Urinary bladder (tissue), 4 donors: ENCODE measurements at places on chromosomes 16 and 17.

- DNase-seq = no peak
These were observed 50.6 kb downstream of the PGS1 start for GRCh38 chr17:78428836-78429617.

DNA sequence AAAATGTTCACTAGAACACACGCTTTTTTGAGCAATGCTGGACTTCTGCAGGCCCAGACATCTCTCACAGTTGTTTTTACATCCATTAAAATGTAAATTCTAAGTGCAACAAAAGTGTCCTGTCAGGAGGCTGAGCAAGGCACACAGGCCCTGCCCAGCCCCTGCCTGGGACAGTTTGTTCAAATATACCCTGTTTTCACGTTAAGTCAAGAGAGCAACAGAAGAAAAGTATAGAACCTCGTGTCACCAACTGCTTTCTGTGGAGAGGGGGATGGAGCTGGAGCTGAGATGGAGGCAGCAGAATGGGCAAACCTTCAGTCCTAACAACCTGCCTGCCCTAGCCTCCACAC is 4.3 kb upstream of the HOXB2 start:
- DNase-seq = no peak

DNA sequence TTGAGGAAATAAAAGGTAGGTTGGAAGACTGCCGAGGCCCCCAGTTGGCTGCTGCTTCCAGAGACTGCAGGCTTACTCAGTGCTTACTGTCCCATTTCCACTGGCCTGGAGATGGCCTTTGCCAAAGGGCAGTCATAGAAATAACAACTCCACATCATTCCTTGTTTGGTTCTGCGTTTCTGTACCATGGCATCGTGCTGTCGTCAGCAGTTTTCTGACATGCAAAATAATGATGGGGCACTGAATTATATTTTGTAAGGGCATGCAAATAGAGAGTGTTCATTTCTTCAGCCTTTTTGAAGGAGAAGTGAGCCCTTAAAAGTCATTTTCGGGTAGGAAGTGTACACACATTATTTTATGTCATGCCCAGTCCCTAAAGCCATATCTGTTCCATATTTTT is 88.9 kb downstream of the RBFOX1 start:
- no peak for DNase-seq

DNA sequence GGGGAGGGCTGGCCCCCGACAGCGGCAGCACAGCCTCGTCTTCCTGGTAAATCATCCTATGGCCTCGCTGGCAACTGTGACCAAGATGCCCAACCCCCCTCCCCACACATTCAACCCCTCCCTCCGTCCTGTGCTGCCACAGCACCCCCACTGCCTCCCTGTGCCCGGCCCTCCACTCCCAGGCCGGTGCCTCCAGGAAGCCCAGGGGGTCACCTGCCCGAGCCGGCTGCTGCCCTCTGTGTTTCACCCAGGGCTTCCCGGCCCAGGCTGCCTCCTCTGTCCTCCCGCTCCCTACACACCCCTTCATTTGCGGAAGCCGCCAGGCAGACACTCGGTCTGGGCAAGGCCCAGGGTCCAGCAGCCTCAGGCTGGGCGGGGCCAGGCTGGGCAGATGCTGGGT is 188.6 kb downstream of the RBFOX3 start:
- DNase-seq = no peak

- DNase-seq = no peak
These were observed 25.2 kb downstream of the C17orf100 start for GRCh38 chr17:6676802-6677157.

DNA sequence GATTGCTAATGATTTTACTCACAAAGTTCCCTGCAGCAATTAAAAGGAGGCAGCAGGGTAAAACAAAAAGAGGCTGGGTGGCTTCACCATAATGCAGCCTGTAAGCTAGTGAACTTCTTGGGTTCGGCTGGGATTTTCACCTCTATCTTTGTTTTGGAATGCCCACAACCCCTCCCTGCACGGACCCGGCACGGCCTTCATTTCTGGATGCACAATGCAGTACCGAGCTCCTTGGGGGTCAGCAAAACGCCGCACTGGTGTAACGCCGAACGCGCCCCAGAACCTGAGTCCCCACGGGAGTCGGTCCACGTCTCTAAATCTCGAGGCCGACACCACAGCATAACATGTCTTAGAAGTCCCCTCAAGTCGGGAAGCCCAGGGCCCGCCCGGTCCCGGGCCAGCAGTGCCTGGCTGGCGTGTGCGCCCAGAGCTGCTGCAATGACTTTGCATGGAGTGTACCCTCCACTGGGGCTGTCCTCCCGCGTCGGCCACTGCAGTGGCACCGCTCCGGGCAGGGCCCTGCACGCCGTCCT is 759 bp downstream of the UBE2O start:
- no peak for DNase-seq

DNA sequence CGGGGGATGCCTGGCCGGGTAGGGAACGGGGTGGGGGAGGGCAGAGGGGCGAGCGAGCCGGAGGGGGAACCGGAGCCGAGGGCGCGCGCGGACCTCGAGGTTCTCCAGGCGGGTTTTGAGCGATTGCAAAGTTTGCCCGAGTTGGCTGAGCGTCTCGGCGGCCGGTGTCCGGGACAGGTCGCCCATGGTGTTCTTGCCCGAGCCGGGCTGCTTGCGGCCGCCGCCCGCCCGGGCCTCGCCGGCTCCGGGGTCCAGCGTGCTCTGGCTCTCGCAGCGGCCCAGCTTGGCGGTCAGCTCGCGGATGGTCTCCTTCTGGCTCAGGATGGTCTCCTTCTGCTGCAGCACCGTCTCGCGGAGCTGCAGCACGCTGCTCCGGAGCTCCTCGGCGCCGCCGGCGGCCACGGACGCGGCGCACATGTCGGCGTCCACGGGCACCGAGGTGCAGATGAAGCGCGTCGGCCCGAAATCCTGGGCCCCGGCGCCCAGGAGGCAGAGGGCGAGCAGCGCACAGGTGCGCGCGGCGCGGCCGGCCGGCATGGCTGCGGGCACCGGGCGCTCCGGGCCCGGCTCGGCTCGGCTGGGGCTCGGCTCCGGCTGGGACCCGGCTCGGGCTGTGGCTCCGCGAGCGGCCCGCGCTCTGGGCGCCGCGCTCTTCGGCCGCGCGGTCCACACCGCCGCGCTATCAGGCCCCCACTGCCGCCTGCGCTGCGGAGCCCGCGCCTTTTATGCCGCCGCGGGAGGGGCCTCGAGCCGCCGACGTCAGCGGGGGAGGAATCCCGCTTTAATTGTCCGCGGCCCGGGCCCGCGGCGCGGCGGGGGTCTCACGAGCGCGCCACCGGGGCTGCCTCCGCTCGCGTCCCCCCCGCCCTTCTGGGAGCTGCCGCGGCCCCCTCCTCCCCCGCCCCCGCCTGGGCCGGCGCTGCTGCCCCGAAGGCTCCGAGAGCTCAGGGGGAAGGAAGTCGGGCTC is at the start of gene NPTX1:
NPTX1 (minus strand) TSS at position 698 of the 967 bp plus-strand sequence; CDS start at position 537, 161 bp downstream.
- DNase-seq = no peak

DNA sequence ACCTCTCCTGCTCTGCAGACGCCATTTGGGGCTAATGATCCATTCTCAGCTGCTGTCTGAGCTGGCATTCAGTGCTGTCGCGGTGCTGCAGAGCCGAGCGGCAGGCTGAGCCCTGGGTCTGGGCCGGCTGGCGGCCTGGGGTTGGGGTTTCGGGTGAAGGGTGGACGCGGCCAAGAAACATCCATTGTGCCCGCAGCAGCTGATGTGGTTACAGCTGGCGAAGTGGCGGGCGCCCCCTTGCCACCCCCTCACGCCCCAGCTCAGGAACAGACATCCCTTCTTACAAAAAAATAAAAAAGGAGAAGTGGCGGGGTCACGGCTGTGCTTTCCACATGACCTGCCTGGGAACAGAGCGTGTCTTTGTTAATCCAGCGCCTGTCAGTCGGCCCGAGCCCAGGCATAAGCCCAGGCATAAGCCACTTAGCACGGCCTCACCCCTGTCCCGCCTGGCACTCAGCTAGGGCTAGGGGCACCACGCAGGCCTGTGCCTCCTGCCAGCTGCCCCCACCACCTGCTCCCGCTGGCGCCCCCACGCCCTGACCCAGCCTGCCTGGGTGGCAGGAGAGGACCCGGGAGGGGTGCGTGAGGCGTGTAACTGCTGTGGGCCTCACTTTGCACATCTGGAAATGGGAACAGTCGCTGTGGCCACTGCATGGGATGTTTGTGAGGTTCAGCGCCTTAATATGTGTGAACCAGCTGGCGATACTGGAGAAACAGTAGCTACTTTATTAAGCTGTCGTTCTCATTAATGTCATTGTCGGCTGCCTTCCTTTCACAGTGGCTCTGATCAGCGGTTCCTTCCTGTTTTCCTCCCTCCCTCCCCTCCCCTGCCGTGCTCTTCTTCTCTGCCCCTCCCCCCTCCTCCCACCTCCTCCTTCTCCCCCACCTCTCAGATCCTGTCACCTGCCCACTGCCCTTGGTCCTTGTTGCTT is 197.7 kb upstream of the CIBAR2 start:
- no peak for DNase-seq

DNA sequence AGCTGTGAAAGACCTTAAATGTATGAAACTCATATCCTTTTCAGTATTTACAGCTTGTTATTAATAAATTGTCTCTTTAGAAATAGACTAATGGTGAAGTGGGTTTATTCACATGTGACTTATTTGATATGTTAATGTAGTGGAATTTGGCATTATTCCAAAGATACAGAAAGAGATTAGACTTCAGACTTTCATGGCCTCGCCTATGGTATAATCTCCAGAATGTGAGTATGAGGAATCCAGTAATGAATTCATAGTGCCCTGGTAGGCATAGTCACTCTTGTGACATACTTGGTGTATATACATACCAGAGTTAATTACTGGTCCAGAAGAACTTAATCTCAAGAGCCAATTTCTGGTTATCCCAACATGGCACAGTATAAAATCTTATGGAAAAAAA is 72.7 kb downstream of the OMG start:
- DNase-seq = no peak

DNA sequence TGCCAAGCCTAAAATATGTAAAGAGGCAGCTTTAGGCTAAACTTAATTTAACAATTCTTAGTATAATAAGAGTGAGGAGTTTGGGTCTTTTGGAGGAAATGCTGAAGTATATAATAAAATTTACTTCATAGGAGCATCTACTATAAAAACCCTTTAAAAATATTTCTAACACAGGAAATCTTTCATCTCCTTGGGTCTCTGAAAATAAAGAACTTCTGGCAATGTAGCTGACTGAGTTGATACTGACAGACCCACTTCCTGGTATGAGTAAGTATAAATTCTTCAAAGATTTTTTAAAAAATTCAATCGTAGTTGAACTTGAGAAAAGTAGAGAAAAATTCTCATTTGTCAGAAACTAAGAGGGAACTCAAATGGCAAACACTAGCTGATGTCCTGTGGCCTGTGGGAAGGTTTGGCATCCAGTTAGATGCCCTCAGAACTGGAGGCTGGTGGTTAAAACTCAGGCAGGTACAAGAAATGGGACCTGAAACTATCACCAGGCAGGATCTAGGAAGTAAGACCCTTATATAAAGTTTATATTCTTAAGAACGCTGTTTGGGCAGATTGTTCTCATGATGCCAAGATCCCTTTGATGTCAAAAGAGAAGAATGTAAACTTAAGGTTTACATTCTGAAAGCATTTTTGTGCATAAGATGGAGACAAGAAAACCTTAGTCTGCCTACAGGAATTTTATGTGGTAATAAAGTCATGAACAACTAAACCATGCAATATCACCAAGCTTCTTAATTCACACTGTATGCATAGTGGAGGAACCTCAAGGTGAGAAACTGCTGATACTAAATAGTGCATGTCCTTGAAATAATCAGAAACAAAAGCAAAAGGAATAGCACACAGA is 6.2 kb downstream of the KRTAP4-6 start:
- no peak for DNase-seq

DNA sequence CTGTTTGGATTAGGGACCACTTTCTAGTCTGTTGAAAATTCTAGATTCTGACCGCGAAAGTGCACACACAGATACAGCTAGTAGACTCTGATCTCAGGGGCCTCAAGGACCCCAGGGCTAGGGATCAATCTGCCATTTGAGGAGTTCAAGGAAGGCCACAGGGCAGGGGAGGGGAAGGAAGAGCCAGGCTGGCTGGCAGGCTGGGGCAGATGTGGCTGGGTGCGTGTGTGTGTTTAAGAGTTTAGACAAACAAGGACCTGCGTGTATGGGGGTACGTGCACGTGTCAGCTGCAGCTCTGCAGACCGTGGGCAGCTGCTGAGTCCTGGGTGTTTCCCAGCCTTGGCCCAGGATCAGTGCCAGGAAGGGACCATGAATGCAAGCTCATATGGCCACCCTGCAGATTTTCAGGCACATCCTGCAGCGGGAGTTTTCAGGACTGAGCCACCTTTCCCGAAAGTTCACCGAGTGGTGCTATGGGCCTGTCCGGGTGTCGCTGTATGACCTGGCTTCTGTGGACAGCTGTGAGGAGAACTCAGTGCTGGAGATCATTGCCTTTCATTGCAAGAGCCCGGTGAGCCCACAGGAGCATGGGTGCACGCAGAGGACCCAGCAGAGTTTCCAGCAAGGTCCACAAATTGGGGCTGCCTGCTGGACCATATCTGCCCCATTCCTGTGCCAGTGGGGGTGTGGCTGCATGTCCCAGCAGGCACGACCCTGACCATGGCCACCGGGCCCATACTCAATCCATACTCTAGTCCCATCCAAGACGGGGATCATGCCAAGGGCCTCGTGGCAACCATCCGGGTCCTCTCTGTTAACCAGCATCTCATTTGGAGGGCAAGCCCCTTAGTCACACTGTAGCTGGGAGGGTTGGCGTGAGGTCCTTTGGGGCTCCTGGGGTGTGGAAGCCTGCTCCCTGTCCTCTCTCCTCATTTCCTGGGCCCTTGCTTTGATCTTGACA is 10.6 kb downstream of the TRPV2 start:
- no peak for DNase-seq

GRCh38 chr16:78147911-78148401 is 48.5 kb downstream of the WWOX start:
- no peak for DNase-seq

DNA sequence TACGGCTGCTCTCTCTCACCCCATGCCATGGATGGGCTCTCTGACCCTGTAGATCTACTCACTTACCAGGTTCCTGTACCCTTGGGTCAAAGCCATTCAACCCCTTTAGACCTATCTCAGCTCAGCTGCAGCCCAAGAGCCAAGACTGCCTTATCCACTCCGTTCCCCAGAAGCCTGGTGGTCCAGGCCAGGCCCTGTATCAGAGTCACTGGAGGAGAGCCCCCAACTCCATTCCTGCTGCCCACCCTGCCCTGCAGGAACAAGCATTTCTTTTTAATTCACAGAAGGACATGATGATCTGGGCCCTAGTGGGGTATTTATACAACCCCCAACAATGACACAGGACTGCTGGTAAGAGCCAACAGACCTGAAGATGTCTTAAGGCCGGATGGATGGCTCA is 76.8 kb downstream of the AIPL1 start:
- DNase-seq = no peak

GRCh38 chr17:72404872-72405271 is 284.1 kb downstream of the SOX9 start:
- no peak for DNase-seq

GRCh38 chr17:52389632-52390031 is 231.1 kb upstream of the CA10 start:
- no peak for DNase-seq

- peak; percentile 68 for DNase-seq
These were observed at the start of gene C1QL1 for GRCh38 chr17:44968225-44969143. Gene C1QL1, minus strand, starts transcription at chr17:44968303. Its CDS starts 255 bp downstream, at chr17:44968048.

DNA sequence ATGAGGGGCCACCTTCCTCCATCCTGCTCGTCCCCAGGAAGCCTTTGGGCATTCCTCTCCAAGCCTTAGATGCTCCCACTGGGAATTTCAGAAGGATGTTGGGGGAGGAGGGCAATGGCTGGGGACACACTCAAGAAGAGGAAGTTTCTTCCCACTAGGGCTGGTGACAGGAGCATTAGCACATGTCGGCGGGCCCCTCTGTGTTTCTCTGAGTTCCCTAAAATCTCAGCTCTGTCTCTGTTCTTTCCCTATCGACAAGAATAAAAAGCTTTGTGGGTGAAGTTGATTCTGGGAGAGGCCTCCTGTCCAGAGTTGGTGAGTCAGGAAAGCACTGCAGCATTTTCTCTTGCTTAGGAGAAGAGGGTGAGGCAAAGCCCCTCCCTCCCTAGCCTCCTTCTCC is 19.7 kb upstream of the C17orf107 start:
- no peak for DNase-seq
